Mucosa of descending colon (tissue), 3 donors: ENCODE measurements at places on chromosomes 1 and 21. TPM values are rescaled to one million over a fixed set of nuclear protein-coding genes. Genes with fewer than 3 reads are reported as not detected.

DNA sequence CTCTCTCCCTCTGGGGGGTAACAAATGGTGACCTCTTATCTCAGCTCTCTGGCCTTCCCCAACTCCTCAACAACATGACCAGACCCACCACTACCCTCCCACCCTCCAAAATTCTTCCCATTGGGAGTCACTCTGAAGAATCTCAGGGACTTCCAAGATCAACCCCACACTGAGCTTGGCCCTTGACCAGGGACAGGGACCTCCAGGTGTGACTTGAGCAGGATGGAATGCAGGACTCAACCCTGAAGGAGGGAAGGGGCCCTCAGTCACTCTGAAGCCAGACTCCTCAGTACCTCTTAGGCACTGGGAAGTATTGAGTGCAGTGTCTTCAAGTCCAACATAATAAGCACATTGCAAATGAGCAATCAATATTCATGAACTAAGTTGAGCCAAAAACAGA, 1.9 kb downstream of the CASQ1 start:
- no peak for DNase-seq

DNA sequence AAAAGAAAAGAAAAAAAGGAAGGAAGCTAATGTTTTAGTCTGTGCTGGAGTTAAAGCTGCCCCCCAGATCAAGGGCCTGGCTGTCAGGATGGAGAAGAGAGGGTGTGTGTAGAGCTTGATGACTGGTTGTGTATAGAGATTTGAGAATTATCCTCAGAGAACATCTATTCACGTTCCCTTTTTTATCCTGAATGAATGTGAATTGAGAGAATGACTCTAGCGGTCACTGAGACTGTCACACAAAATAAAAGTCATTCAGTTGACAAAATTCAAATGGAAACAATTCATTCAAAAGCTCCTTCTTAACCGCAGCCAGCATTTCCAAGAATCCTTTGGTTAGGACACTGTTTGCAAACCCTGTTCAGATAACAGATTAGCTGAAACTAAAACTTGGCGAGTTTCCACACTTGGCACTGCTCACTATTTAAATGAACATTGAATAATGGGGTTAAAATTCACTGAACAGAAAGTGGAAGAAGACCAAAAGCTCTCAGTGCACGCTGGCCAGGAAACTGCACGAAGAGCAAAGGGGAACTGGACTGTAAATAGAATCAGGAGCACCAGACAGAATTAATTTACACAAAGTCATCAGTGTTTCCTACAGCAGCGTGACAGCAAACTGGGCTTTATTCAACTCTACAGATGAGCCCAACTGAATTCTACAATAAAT, 13.6 kb upstream of the FAM89A start:
- DNase-seq, result peak; percentile 50

NTRK1 gene
- total RNA-seq, result 1.3 TPM

DNA sequence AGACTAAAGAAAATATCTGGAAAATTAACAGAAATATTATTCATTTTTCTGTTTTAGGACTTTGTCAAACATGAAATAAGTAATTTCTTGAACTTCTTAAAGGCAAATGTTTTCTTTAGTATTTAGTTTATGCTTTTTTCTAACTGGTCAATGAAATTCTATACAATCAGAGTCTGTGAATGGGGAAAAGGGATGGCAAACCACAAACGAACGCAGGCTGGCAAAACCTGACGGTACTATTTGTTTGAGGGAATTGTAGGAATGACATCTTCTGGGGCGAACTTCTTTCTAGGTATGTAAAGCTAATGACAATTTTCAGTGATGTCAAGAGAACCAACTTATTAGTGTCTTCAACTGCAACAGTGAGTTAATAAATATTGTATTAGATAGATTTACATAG, 156.0 kb downstream of the SIPA1L2 start:
- DNase-seq, result no peak

GRCh38 chr1:3787349-3787715, 9.0 kb downstream of the LRRC47 start:
- DNase-seq, result no peak

BRDT gene
- not detected for total RNA-seq

PDPN gene
- total RNA-seq, result 1.0 TPM

TOMM20 gene
- 81.2 TPM for total RNA-seq

DNA sequence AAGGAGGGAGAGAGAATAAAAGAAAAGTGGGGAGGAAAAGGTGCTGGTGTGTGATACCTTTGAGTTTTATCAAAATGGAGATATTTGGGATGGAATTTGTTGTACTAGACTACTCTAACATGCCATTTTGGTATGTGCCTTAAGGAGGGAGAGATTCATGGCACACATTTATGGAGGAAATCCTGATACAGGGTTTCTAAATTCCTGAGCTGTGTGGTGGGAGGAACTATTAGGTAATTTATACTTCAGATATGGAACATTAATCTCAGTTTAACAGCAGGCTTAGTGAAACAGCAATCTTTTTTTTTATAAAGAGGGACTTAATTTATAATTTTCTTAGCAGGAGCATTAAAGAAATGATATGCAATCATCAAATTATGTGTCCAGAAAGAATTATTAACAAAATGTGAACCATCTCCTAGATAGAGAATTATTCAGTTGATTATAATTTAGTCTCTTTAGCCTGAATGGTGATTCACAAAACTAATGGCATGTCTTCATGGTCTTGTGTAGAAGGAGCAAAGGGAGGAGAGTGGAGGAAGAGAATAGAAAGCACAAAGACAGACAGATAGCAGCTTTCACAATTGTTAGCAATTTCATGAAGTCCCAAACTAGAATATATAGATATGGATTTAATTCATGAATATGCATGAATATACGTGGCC, 301.6 kb downstream of the HLX start:
- no peak for DNase-seq

DNA sequence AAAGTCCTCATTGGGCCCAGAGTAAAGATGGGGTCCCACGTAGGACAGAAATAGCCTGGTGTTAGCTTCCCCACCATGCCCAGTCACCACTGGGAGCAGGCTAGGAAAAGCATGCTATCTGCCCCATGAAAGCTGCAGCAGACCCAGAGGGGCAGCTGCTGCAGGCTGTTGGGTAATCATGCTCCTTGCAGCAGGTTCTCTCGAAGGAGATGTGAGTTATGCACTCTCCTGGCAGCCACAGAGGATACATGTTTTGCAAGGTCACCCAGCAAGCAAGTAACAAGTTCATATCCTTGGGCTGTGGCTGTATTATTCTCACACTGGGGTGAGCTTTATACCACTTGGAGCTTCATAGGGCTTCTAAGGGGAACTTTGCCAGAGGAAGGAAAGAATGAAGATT, 9.1 kb upstream of the HEYL start:
- no peak for DNase-seq

LAX1 gene
- total RNA-seq, result 1.1 TPM
